Lower leg skin (tissue), 4 donors: ENCODE measurements at places on chromosomes 5 and 9. TPM values are rescaled to one million over a fixed set of nuclear protein-coding genes. Genes with fewer than 3 reads are reported as not detected.

IL3 gene
- not detected for total RNA-seq

FGF18 gene
- not detected for total RNA-seq

TMEM167A gene
- 28.9 TPM for total RNA-seq

DNA sequence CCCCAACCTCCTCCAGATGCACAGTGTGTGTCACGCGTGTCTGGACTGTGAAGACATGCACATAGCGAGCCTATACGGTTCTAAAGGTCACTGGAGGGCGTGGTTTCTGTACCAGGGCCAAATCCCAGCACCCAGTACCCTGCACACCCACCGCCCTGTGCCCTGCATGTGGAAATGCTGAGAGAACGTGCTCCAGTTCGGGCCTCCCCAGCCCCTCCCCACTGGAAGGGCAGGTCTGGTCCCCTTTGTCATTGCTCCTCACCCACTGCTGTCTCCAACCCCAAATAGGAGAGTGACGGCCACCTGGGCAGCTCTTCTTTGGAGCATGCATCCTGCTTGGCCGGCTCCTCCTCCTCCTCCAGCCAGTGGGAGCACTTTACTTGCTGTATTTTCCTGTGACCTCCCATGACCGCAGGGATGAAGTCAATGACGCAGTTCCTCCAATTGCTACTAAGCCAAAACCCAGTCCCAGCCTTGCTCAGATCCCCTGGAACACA is 116.7 kb downstream of the WNK2 start:
- peak; percentile 75 for DNase-seq

DNA sequence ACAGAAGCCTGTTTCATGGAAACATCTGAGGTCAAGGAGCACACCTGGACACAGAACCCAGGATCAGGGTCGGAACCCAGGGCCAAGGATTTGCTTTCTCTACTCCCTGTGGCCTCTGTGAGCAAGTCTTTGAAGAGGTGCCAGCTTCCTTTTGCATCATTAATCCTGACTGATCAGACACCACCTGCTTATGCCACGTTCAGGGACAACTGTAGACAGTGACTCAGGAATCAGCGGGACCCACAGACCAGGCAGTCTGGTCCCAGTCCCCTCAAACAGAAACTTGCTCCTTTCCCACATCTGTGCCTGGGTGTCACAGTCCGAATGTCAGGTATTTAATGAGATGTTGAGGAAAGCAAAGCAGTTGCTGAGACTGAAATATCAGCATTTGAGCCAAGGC is 154.8 kb downstream of the SGCD start:
- no peak for DNase-seq

DNA sequence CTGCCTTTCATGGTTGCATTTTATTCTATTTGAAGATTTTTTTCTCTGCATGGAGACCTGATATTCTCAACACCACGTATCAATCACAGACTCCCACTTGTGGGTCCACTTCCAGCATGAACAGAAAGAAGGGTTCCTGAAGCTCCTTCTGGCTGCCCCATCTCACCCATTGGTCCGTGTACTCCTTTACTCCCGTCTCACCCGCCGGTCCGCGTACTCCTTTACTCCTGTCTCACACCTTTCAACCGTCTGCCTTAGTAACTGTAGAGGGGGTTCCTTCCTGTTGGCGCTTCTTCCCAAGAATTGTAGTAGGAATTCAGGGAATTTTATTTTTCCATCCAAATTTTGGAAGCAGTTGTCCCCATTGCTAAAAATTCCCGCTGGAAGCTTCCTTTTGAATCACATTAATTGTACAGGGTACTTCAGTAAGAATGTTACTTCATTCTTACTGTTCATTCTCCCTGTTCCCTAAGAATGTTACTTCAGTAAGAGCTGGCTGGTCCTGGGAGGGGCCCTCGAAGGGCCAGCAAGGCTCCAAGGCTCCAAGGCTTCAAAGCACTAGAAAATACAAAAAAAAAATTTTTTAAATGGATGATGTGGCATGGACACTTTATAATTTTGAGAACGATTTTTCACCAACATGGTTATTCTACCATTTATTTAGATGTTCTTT is 3.9 kb upstream of the LPCAT1 start:
- DNase-seq, result no peak

GRCh38 chr5:65264420-65264819 is 217.3 kb downstream of the ADAMTS6 start:
- DNase-seq, result no peak

GRCh38 chr5:54146390-54146789 is 164.0 kb downstream of the ARL15 start:
- no peak for DNase-seq

GRCh38 chr5:160929360-160929759 is 77.3 kb upstream of the ATP10B start:
- no peak for DNase-seq

DNA sequence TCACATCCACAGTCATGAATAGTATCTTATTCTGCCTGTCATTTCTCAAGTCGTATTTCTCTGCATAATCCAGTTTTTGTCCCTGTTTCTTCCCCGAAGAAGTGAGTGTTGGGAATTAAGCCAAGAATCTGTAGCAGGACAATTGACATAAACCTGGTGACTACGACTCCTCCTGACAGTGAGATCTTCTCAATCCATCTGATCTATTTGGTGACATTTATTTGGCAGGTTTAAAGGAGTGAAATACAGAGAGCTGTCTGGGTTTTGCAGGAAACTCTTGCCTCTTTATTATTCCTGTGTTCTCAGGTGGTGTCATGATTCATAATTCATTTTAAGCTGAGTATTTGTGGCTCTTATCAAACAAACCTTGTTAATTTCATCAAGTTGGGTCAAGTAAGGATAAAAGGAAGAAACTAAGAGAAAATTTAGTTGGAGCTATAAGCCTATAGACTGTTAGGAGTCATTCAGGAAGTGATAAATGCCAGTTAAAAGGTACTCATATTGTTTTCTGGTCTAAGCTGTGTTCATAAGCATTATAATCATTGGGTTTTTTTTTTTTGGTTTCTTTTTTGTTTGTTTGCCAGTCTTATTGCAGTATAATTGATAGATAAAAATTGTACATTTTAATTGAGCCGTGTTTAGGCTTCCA is 95.9 kb upstream of the PCSK1 start:
- no peak for DNase-seq

DNA sequence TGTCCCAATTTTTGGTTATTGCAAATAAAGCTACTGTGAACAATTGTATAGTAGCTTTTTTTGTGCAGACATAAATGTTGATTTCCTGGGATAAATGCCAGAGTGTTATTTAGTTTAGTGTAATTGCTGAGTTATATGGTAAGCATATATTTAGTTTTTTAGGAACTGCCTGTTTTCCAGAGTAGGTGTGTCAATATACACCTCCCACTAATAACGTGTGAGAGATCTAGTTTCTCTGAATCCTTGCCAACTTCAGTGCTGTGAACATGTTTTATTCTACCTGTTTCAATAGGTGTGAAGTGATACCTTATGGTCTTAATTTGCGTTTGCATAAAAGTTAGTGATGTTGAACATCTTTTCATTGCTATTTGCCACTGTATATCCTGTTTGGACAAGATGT is 9.1 kb upstream of the OR2S2 start:
- DNase-seq, result no peak

- no peak for DNase-seq
Observed at GRCh38 chr5:122933956-122934355, 88.5 kb downstream of the SNX24 start.

GRCh38 chr9:14415947-14416346 is 102.0 kb upstream of the NFIB start:
- no peak for DNase-seq

- no peak for DNase-seq
Observed at GRCh38 chr5:117414926-117415325, 840.3 kb upstream of the SEMA6A start.
